ENCODE measurements at places on chromosomes 7 and 10. TPM values are rescaled to one million over a fixed set of nuclear protein-coding genes. Genes with fewer than 3 reads are reported as not detected.

ZNF777 gene
- 9.0 TPM for total RNA-seq

PDZD7 gene
- not detected for total RNA-seq

HOXA3 gene
- total RNA-seq: 0.89 TPM

DNA sequence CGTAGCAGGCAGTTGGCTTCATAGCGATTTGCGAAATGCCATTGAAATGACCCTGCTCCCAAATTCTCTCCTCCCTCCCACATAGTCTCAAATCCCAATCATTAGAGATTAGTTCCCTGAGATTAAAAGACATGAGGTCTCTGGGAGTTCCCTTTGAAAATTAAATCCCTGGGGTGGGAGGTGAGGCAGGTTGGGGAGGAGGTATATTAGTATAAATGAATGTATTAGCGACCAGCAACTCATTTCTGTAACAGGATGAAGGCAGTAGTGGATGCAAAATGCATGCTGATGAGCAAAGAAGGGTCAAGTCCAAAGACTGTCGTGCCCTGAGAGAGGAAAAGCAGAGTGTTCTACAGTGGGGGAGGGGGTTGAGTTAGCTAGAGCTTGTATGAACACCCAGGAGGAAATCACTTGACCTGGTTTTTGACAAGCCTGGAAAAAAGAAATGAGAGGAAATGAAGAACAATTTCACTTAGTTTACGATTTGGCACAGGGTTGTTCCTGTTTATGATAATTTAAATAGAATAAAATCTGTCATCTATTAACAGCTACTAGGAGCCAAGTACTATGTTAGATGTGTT is 79.6 kb upstream of the MTPN start:
- H3K4me3 ChIP-seq: no peak overlapping the region
- H3K27me3 ChIP-seq: no peaks in the 10 kb centered on the region
- DNase-seq: peak; percentile 39
- no peaks in the 10 kb centered on the region for H3K36me3 ChIP-seq

DNA sequence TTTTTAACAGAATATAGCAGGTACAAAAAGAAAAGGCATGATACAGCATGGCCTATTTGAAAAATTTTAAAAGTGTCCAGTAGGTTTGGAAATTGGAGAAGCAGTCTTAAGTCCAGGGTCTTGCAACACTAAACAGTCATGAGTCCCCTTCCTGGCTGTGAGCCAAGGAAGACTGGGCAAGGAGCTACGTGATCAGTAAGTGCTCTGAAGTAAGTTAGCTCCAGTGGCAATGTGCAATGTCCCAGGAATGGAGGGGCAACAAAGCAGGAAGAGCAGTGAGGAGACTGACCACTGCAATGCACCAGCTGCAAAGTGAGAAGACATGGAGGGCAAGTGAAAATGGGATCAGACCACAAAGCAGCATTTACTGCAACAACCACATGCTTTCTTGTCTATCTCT is 72.9 kb upstream of the GRID1 start:
- no peak overlapping the region for H3K27ac ChIP-seq
- H3K27me3 ChIP-seq: no peaks in the 10 kb centered on the region
- DNase-seq: peak; percentile 59
- no peak overlapping the region for H3K4me3 ChIP-seq

Data from stomach (tissue), 19 donors.